ENCODE measurements at places on chromosomes 6 and 20.

GRCh38 chr6:125279961-125280360, 21.8 kb downstream of the HDDC2 start:
- no peak for DNase-seq

GRCh38 chr6:159043947-159044346, 844 bp downstream of the TAGAP start:
- DNase-seq = no peak

- no peak for DNase-seq
These were observed 131.3 kb upstream of the MTHFD1L start for GRCh38 chr6:150734235-150734634.

DNA sequence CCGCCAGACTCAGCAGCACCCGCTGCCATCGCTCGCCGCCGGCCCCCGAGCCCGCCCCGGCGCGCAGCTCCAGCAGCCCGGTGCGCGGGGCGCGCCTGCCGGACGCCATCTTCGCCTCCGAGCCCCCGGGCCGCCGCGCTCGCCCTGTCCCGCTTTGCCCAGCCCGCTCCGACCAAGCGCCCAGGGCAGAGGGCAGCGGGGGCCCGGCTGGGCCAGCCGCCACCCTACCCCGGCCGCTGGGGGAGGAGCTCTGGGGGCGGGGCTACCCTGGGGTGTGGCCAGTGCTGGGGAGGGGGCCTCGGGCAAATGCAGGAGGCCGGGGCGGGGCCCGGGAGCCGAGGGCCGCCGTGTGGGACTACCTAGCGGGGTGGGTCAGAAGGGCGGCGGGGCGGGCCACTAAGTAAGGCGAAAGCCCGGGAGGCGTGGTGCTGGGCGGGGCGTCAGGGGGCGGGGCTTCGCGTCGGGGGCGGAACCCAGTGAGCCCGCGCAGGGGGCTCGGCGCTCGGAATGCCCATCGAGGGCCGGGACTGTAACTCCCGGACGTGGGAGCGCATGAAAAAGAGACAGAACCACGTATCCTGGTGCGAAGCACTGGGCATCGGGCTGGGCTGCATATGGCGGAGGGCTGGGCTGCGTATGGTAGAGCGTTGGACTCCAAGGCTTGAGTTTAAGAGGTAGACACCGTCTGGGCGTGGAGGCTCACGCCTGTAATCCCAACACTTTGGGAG, at the start of gene SNTA1:
Gene SNTA1 (minus strand): TSS at position 252 of the 728 bp plus-strand sequence. CDS start 143 bp downstream, at position 109.
- DNase-seq = peak; percentile 76

- no peak for DNase-seq
These were observed at the start of gene PSORS1C1 for GRCh38 chr6:31114541-31114878. PSORS1C1 (plus strand) TSS chr6:31114800; CDS start chr6:31129633, 14,833 bp downstream.

DNA sequence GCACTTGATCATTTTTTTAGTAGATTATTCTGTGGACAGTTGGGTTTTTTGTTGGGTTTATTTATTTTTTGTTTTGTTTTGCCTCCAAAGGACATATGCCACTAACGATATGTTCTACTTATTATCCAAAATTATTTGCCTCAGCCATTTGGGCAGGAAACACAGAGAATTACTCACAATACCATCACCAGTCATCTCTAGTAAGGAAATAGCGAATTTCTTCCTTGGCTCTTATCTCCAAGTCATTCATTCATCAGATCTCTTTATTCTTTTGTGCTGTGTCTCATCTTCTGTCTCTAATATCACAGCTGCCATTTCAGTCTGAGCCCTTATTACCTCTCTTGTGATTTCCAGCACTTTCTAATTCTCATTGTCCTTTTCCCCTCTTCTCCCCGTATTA, 130.4 kb upstream of the SMLR1 start:
- DNase-seq = no peak
